NCI-H1694 (cell line): ENCODE measurements at places on chromosomes 7 and 10.

GRCh38 chr7:2757904-2758672 is 70.1 kb downstream of the AMZ1 start:
- peak; percentile 24 for DNase-seq

GRCh38 chr10:107072786-107073185 is 91.7 kb downstream of the SORCS1 start:
- no peak for DNase-seq

DNA sequence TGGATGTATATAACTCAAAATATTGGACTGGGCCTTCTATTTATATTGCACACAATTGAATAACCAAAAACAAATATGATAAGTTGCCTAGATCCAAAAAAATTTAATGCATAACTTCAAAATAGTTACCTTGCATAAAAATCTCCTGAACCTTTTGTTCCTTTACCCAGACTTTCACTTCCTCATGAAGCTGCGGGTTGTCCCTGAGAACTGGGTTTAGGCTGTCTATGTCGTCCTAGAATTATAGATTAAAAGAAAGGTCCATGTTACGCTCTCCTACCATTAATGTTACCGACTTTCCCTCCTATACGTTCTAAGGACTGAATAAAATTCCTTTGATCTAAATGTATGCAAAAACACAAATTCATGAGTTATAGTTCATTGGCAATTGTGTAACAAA is 86.6 kb downstream of the NRBF2 start:
- DNase-seq = no peak

DNA sequence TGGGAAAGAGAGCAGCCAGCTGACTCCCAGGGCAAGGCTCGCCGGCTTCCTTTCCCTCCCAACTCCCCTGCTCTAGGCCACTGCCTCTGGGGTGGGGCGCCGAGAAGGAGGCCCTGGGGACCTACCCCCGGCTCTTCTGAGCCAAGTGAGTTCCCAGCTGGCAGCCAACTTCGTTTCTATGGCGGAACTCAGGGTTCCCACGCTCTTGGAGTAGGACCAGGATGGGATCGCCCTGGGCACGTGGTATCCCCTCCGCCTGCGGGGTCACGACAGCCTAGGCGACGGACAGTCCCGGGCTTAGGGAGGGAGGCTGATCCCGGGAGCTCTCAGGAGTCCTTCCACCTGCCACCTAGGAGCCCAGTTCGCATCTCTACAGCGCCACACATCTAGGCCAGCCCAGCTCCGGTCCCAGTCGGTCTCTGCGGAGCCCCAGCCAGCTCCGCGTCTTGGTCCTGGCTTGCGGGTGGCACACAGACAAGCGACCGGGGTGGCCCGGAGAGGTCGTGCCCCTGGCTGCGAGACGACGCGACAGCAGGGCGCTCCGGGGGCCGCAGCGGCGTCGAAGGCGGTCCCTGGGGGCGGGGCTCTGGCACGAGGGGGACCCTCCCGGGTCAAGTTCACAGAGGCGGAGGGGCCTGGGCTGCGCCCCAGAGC is 20.5 kb upstream of the GATA3 start:
- no peak for DNase-seq

DNA sequence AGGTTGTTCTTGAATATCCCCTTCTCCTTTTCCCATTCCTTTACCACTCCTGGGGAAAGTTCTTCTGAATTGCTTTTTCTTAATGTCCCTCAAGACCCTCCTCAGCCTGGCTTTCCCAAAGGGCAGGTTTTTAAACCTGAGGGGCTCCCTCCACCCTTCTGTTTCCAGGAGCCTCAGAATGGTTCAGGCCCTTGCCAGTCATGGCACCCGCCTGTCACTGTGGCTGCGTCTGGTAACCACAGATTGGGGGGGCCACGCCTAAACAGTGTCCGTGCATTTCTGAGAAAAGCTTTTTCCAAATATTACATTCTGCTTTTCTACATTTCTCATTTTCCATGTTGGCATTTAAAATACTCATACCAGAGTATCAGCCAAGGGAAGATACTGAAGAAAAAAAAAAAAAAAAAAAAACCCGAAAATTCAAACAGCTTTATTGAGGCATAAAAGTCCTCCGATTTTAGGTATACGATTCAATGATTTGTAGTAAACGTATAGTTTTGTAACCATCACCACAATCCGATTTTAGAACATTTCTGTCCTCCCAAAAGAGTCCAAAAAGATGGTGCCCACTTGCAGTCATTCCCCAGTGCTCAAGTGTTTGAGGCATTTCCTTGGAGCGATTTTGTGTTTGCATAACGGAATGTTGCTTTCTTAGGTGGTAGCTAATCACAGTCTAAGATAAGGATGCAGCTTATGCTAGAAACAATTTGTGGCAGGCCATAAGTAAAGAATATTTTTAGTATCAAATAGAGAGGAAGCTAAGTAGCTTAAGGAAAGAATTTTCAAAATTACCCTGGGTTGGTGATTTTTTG is 22.1 kb downstream of the HKDC1 start:
- DNase-seq = no peak

GRCh38 chr7:91239171-91239604 is 25.0 kb upstream of the FZD1 start:
- DNase-seq = no peak

DNA sequence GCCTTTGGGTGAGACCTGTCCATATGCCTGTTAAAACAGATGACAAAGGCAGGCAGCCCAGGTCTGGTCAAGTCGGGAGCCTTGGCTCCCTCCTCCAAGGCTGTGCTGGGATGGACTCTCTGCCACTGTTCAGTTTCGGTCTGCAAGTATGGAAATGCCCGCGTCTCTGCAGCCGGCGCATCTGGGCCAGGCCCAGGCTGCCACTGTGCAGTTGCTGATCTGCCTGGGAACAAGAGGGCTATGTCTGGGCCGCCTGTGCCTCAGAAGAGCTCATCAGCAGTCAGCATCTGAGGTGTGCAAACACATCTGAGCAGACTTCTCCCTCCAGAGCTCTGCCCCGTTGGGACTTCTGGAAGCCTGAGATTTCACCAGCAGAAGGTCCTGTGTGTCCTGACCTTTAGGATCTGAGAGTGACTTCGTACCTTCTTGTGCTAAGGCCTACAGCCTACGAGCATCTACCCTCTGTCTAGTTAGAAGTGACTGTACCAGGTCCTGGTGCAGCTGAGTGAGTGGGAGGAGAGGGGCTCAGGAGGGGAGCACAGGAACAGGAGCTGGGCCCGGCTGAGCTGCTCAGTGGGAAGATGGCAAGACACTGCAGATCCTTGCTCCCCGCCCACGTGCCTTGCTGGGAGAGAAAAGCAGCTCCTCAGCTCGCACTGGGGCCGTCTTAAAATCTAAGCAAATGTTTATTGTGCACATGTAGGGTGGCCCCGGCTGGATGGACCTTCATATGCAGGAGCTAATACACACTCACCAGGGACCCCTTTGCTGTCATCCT is 50.9 kb downstream of the DOCK1 start:
- DNase-seq = no peak

DNA sequence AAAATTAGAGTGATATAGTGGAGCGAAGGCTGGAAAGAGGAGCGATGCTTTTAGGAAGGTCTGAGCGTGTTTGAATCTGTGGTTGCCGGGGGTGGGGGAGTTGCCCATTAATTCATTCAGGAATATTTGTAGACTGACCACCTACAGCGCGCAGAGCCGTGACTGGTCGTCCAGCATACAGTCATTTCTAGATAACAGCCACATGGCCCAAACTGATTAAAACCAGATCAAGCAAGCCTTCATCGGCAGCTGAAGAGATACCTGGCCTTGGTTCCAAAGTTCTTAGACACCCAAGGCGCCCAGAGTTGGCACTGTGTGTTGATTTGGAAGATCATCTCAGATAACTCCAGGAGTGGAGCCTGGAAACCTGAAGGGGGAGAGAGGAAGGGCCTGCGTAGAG is 1.7 kb downstream of the PROSER2 start:
- no peak for DNase-seq

DNA sequence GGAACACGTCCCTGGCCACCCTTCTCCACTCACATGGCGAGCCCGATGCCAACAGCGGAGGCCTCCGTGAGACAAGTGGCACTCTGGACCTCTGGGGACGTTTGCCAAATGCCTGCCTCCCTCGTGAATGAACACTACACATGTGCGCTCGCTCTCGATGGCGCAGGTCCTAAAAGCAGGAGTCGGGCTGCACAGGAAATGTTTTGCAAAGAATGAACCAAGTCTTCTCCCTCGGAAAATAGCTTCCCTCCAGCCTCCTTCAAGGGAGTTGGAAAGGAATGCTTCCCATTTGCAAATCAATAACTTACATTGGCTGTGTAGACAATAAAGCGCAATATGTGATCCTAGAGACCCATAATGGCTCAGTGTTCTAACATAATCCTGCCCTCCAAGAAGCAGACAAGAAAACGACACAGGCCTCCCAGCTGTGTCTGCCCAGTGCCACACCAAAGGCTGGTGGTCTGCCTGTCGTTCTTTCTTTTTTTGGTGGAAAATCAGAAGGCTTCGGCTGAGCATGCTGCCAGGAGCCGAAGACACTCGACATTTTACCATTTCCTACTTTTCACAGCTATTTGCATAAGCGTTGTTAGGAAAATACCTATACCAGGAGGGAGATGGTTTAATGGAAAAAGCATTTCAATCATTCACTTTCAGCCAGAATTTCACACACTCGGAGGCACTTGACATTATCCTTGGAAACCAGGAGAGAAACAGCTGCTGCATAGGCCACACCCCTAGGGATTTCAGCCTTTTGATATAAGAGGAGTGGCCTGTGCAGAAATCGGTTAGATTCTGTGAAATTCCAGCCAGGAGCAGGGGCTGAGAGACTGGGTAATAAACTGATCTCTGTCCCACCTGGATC is 38.4 kb downstream of the ATXN7L1 start:
- DNase-seq = peak; percentile 62

DNA sequence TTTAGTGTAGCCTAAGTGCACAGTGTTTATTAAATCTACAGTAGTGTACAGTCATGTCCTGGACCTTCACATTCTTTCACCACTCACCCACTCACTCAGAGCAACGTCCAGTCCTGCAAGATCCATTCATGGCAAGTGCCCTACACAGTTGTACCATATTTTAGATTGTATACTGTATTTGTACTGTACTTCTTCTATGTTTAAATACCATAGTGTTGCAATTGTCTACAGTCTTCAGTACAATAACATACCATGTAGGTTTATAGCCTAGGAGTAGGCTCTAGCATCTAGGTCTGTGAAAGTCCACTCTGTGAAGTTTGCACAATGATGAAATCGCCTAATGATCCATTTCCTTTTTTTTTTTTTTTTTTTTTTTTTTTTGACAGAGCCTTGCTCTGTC is 12.0 kb downstream of the EEPD1 start:
- no peak for DNase-seq

- DNase-seq = no peak
Observed at GRCh38 chr7:33558549-33559323, 346.6 kb upstream of the BMPER start.

GRCh38 chr7:17802056-17802455 is 138.2 kb downstream of the SNX13 start:
- no peak for DNase-seq

GRCh38 chr7:4931943-4932342 is 27.0 kb downstream of the MMD2 start:
- DNase-seq = no peak

- DNase-seq = no peak
Observed at GRCh38 chr7:155422151-155422550, 35.8 kb upstream of the EN2 start.

GRCh38 chr7:79880312-79880711 is 254.3 kb upstream of the GNAI1 start:
- peak; percentile 81 for DNase-seq

DNA sequence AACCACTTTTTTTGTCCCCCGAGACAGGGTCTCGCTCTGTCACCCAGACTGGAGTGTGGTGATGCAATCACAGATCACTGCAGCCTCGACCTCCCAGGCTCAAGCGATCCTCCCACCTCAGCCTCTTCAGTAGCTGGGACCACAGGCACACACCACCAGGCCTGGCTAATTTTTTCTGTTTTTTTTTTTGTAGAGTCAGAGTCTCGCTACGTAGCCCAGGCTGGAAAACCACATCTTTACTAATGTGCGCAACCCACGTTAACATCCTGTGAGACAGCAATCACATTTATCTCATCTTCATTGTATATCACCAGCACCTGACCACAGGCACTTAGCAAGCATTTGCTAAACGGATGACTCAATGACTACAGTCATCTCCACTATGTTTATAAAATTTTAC is 77.8 kb upstream of the ATP6V0A4 start:
- DNase-seq = no peak

- no peak for DNase-seq
Observed at GRCh38 chr10:115432188-115432819, 339.1 kb downstream of the ATRNL1 start.

DNA sequence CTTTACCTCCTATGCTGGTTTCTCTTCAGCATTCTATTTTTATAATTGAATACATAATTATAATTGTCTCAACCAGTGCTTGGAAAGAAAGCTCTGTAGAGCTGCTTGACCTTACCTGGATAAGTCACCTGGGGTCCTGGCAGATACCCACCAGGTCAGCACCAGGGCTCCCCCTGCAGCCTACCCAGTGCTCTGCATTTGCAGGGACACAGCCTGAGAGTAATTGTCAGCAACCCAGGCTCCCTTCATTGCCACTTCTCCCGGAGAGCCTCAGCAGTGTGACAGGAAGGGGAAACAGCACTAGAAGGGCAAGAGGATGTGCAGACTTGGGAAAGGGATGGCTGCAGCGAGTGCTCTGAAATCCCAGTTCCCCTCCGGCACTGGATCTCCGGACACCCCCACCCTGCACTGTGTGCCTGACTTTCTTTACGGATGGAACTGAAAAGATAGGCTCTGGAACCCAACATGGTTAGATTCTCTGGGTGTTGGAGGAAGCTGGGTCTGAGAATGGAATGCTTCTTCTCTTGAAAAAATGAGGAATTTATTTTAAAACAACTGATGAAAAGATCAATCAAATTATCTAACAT is 11.4 kb upstream of the PAX4 start:
- no peak for DNase-seq

- no peak for DNase-seq
Observed at GRCh38 chr7:1844336-1844950, 174.4 kb downstream of the ELFN1 start.

GRCh38 chr10:113003052-113003451 is 53.0 kb downstream of the TCF7L2 start:
- DNase-seq = no peak

DNA sequence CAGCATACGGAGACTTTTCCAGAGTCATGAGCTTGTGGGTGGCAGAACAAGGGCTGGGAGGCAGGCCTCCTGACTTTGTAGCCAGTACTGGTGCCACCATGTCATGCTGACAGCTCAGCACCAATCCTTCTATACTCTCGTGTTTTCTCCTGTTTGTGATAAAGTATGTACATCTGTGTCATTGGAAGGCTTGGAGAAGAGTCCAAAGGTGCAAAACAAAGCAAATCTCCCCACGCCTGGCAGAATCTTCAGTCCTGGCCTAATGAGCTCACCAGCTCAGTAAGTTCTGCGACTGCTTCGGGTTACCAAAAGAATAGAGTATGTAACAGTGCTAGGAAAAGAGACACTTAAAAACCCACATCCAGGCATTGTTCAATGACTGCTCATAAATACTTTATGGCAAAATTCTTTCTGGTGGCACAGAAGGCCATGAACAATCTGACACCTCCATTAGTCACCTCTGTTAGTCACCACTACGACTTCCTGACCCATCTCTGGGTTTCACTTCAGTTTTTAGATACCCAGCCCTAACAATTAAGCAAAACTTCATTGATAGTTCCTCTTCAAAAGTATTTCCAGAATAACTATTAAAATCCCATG is 24.5 kb downstream of the STEAP1 start:
- no peak for DNase-seq

- DNase-seq = no peak
Observed at GRCh38 chr10:98666276-98666675, 219.5 kb upstream of the HPS1 start.

GRCh38 chr7:24054236-24054635 is 229.8 kb upstream of the NPY start:
- no peak for DNase-seq

GRCh38 chr7:87204933-87205332 is 14.6 kb downstream of the TMEM243 start:
- no peak for DNase-seq

- no peak for DNase-seq
Observed at GRCh38 chr7:84700563-84701370, 486.1 kb downstream of the SEMA3D start.
